ENCODE measurements at places on chromosomes 2 and 18.

GRCh38 chr18:13272416-13272815 lies 53.9 kb downstream of the LDLRAD4 start:
- DNase-seq, result no peak

- no peak for DNase-seq
These were observed 333.9 kb upstream of the CYRIA start for GRCh38 chr2:16999347-17000183.

DNA sequence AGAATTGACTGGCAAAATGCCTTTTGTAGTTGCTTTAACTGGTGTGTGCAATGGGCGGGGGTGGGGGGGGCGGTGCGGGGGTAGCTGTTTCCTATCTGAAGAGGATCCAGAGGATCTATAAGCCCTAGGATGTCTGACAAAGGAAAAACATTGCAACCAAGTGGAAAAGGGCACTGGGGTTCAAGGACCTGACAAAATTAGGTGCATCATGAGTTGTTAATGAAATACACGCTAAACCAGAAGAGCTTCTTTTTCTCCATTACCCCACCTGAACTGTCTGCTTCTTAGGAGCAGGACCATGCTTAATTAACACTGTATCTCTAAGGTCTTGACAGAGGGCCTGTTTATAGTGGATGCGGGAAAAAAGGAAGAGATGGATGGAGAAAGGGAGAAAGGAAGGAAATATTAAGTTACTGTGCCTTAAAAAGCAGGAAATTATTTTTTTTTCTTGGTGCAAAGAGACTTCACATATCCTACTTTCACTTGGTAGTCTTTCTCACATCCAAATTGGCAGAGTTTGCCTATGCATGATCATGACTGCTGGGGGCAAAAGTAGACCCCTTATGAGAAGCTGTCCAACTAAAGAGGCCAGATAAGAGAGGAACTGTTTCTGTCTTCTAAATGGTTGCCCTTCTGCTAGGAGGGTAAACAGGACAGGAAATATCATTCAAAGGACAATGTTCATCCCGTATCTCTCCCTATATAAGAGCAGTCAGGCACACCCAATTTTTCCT lies 4.6 kb downstream of the RND3 start:
- DNase-seq, result no peak

- no peak for DNase-seq
These were observed 19.2 kb upstream of the IL36G start for GRCh38 chr2:112958428-112959108.

GRCh38 chr2:120346667-120347358 lies 877 bp downstream of the INHBB start:
- DNase-seq, result no peak

GRCh38 chr18:61019338-61020301 lies 313.6 kb upstream of the CDH20 start:
- DNase-seq, result no peak

Measured in upper lobe of left lung (tissue), 6 donors.